ENCODE measurements at places on chromosomes 5 and 9.

GRCh38 chr5:72234265-72234700 is 85.8 kb downstream of the MRPS27 start:
- no peak overlapping the region for H3K4me3 ChIP-seq
- no peaks in the 10 kb centered on the region for H3K27me3 ChIP-seq
- peaks cover 30% of the 10 kb centered on the region for H3K36me3 ChIP-seq

DNA sequence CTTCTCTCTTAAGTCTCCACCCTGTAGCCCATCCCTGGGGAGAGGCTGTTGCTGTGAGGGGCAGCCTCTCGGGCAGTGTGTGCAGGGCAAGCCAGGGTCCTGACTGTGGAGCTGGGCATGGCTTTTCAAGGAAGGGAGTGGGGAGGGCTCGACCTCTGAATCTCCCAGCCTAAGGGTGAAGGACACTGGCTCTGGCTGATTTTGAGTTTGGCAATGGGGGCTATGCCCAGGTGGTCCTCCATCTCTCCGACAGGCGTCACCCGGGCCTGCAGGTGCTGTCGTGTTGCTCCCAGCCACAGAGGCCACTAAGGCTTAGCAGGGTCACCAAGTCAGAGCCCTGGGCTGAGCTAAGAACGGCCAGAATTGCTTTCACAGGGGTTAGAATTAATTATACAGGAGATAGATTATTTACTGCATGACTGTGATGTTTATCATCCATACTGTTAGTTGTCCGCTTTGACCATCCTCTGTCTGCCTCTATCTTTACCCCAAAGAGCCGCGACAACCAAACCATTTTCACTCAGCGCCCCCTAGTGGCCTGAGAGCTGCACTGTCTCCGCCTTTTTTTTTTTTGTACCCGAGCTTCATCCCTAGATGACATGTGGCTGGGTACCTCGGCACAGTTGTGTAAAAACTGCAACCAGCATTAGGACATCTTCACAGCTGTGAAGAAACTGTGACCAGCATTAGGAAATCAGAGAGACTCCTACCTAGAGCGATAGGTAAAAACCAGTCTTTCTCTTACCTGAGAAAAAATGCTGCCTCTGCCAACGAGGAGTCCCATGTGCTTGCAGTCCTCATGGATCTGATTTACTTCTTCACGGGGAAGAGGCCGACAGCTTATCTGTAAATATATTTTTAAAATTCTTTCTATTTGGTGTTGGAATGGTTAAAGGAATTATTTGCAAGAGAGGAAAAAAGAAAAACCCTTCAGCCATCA is 44.5 kb downstream of the AGXT2 start:
- no peak overlapping the region for H3K4me3 ChIP-seq
- no peaks in the 10 kb centered on the region for H3K4me1 ChIP-seq
- H3K27ac ChIP-seq: no peak overlapping the region
- H3K36me3 ChIP-seq: no peaks in the 10 kb centered on the region
- H3K27me3 ChIP-seq: peaks cover 13% of the 10 kb centered on the region

- H3K27ac ChIP-seq: no peak overlapping the region
- H3K4me3 ChIP-seq: no peak overlapping the region
- H3K36me3 ChIP-seq: no peaks in the 10 kb centered on the region
- no peaks in the 10 kb centered on the region for H3K4me1 ChIP-seq
- DNase-seq: no peak
These were observed 35.0 kb downstream of the TMOD1 start for GRCh38 chr9:97536480-97536879.

DNA sequence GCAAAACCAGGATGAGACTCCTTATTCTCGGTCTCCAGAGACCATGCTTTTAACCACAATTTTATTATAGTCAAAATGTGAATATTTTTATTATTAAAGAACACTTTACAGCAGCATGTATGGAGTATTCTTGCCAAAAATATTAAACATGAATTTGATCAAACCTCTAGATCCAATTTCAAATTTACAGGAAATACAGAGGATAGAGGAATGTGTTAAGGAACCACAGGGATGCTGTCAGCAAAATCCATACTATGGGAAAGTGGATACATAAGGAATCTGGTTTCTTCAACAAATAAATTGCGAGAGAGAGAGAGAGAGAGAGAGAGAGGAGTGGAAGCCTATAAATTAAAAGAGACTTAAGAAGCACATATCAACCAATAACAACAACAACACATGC is 348.2 kb upstream of the NUDT12 start:
- DNase-seq: no peak
- H3K36me3 ChIP-seq: no peaks in the 10 kb centered on the region
- no peak overlapping the region for H3K27ac ChIP-seq
- no peak overlapping the region for H3K4me3 ChIP-seq
- H3K27me3 ChIP-seq: no peaks in the 10 kb centered on the region

DNA sequence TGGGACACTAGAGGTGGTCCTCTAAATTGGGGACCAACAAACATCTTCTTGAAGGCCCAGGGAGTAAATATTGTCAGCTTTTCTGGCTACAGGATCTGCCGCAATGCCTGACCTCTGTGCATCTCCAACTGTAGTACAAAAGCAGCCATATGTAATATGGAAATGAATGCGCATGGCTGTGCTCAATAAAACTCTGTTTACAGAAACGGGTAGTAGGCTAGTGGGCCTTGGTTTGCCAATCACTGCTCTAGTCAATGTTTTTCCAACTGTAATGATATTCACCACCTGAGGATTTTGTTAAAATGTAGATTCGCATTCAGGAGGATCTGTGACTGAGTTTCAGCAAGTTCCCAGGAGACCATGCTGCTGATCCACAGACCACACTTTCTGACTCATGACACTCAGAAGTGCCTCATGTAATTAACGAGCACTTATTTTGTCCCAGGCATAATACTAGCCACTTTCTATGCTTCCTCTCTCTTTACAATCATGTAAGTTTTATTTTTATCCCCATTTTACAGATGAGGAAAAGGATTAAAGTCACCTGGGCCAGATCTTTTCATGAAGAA is 96.9 kb downstream of the MED27 start:
- H3K27ac ChIP-seq: peak overlapping the region; percentile 5
- peaks cover 9% of the 10 kb centered on the region for H3K4me1 ChIP-seq
- no peaks in the 10 kb centered on the region for H3K27me3 ChIP-seq
- DNase-seq: no peak
- peaks cover 9% of the 10 kb centered on the region for H3K36me3 ChIP-seq

- H3K36me3 ChIP-seq: peaks cover 10% of the 10 kb centered on the region
- DNase-seq: no peak
- no peak overlapping the region for H3K27ac ChIP-seq
- H3K4me3 ChIP-seq: no peak overlapping the region
These were observed 12.3 kb downstream of the TLE4 start for GRCh38 chr9:79583952-79584654.

DNA sequence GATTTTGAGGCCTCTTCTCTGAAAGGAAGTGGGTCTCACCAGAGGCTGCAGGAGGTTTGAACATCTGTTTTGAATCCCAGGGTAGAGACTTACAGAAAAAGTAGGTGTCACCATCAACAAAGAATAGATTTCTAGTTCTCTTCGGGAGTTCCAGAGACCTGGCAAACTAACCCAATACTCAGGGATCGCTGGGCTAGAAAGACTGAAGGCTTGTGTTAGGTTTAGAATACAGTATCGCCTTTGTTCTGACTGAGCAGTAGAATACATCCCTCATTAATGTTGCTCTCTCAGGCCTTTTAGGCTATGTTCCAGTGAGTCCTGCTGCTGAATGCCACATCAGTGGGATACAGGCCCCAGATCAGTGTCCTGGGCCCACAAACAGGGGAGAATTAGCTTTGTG is 27.2 kb downstream of the RUSC2 start:
- no peak overlapping the region for H3K4me3 ChIP-seq
- no peak for DNase-seq
- peaks cover 6% of the 10 kb centered on the region for H3K27me3 ChIP-seq
- no peaks in the 10 kb centered on the region for H3K4me1 ChIP-seq
- no peaks in the 10 kb centered on the region for H3K36me3 ChIP-seq
- H3K27ac ChIP-seq: no peak overlapping the region

DNA sequence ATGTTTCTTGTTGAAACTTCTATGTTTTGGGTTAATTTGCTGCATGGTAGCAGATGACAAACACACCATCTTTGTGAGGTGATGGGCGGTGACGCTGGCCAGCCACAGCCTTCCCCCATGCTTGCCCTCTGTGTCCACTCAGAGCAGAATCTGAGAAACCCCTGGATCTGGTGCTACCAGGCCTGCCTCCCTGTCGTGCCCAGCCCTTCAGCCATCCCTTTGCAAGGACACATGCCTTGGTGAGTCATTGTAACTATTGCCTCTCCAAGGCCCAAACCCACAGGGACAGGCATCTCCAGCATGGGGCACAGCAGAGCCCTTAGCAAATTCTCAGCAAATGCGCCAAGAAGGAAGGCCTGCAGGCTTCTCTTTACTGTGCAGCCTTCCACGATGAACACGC is 48.1 kb upstream of the FCN1 start:
- no peaks in the 10 kb centered on the region for H3K36me3 ChIP-seq
- no peaks in the 10 kb centered on the region for H3K4me1 ChIP-seq
- H3K27me3 ChIP-seq: peaks cover 9% of the 10 kb centered on the region

DNA sequence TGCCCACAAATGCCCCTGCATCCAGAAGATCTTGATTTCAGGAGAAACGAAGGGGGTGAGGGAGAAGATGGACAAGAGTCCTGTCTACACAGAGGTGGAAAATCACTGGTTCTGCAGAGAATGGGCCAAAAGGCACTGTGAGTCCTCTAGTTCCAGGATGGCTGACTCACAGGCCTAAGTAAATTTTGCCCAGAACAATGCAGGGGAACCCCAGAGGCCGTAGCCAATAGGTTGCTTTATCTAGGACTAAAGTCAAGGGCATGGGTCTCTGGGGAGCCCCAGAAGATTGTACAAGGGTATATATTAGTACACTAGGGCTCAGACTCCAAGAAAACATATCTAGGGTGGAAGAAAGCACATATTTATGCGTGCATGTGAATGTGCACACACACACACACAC is 98.0 kb downstream of the SLIT3 start:
- H3K27ac ChIP-seq: no peak overlapping the region
- H3K27me3 ChIP-seq: peaks cover 3% of the 10 kb centered on the region
- H3K36me3 ChIP-seq: peaks cover 1% of the 10 kb centered on the region
- no peaks in the 10 kb centered on the region for H3K4me1 ChIP-seq

DNA sequence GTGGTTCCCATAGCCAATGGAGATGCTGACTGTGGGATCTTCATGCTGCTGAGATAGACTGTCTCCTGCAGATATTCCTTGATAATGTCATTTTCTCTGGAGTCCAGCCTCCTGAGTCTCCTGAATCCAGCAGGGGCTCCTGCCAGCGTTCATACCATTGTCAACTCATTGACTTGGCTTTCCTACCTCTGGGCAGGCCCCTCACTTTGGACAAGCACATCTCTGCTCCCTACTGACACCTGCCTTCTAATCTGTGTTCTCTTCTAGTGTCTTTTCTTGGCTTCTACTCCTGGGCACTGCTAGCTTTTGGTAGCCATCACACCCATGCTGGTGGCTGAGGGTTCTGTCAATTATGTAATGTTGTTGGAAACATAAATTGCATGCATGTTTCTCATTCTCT is 138.0 kb downstream of the ADCY2 start:
- no peak overlapping the region for H3K4me3 ChIP-seq
- no peak overlapping the region for H3K27ac ChIP-seq
- DNase-seq: no peak

DNA sequence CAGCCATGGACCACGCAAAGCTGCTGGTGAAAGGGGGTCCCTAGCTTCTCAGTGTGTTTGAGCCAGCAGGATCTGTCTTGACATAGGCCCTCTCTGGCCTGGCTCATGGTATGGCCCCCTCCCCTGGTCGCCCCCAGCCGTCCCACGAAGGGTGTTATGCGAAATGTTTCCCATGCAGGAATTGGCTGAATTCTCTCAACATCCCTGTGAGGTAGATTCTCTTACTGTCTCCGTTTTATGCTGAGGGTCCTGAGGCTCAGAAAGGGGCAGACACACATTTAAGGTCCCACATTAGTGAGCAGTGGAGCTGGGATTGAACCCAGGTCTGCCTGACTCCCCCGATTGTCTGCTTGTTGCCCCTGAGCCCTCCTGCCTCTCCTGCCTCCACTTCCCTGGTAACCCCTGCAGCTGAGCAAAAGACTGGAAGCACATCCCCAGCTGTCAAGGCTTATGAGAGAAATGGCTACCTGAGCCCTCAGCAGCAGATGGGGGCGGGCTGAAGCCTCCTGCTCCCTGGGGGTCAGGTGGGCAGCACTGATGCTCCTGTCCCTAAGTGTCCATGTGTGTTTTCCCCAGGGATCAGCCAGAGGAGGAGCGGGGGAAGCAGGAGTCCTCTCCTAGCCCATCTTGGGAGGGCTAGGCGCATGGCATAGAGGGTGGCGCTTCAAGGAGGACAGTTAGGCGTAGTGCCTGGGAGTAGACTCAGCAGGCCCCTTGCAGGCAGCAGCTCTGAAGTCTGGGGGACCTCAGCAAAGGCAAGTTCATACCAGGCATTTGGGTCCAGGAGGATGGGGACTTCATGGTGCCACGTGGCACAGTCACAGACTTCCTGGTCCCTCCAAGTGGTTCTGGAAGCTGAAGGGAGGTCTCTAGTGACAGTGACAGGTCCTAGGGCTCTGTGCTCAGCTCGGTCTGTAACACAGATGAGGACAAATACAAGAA is 49.0 kb upstream of the GARNL3 start:
- no peak for DNase-seq
- peaks cover 7% of the 10 kb centered on the region for H3K4me1 ChIP-seq
- H3K27ac ChIP-seq: no peak overlapping the region
- no peaks in the 10 kb centered on the region for H3K36me3 ChIP-seq
- no peaks in the 10 kb centered on the region for H3K27me3 ChIP-seq

DNA sequence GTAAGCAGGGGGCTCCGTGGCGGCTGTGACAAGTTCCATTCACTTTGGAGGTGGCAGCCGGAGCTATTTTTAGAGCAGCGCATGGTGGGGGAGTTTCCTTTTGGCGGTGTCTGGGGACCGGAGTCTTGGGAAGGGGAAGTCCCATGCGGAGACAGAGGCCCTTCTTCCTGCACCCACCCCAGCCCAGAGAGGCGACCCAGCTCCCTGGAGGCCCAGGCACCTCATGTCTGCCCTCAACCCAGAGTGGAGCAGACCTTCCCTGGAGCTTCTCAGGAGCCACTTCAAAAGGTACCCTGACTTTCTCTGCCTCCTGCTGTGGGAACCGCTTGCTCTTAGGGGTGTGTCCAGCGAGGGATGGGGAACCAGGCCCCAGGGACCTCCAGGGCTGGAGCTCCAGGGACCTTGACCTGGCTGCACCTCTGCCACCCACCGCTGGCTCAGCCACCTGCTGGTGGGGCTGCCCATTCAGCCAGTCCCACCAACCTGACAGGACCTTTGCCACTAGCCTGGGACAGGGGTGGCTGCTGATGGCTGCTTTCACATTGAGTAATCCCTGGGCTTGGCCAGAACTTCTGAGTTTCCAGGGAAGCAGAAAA is 34.1 kb downstream of the NEK6 start:
- no peaks in the 10 kb centered on the region for H3K27me3 ChIP-seq
- peaks cover 6% of the 10 kb centered on the region for H3K36me3 ChIP-seq
- peak overlapping the region; percentile 47 for H3K4me3 ChIP-seq
- peaks cover 57% of the 10 kb centered on the region for H3K4me1 ChIP-seq

- H3K27me3 ChIP-seq: no peaks in the 10 kb centered on the region
- H3K4me3 ChIP-seq: no peak overlapping the region
- H3K36me3 ChIP-seq: no peaks in the 10 kb centered on the region
- DNase-seq: no peak
These were observed 19.0 kb upstream of the SPINK4 start for GRCh38 chr9:33220681-33221567.

GRCh38 chr9:135847833-135848232 is 59.5 kb downstream of the CAMSAP1 start:
- H3K36me3 ChIP-seq: peaks cover 47% of the 10 kb centered on the region
- no peak overlapping the region for H3K27ac ChIP-seq
- H3K4me1 ChIP-seq: peaks cover 3% of the 10 kb centered on the region
- H3K4me3 ChIP-seq: no peak overlapping the region
- no peaks in the 10 kb centered on the region for H3K27me3 ChIP-seq

Data from memory B cell (primary cell).